ENCODE measurements at places on chromosomes 1 and 21. TPM values are rescaled to one million over a fixed set of nuclear protein-coding genes. Genes with fewer than 3 reads are reported as not detected.

Gene SHISAL2A
- polyA plus RNA-seq, result not detected

Gene CCDC27
- 0.05 TPM for polyA plus RNA-seq

Gene NGF
- polyA plus RNA-seq, result 9.3 TPM

Gene GPR3
- polyA plus RNA-seq, result 0.12 TPM

Gene TNFAIP8L2
- polyA plus RNA-seq, result 4.6 TPM

Gene FAM131C
- polyA plus RNA-seq, result 0.10 TPM

Gene S100A2
- 0.88 TPM for polyA plus RNA-seq

Gene ORC1
- polyA plus RNA-seq, result 0.51 TPM

Gene CRYAA
- polyA plus RNA-seq, result not detected

Gene ERI3
- 35.4 TPM for polyA plus RNA-seq

Gene AIM2
- polyA plus RNA-seq, result not detected

Gene AQP10
- 0.13 TPM for polyA plus RNA-seq

Gene CR2
- 0.11 TPM for polyA plus RNA-seq

Gene PCAT6
- polyA plus RNA-seq, result 1.5 TPM

Gene AIDA
- 65.0 TPM for polyA plus RNA-seq

Gene PBX1
- 43.7 TPM for polyA plus RNA-seq

Gene GBP7
- polyA plus RNA-seq, result not detected

Gene CLIC6
- polyA plus RNA-seq, result 6.8 TPM

Gene LCE2B
- not detected for polyA plus RNA-seq

Gene CLCC1
- 14.4 TPM for polyA plus RNA-seq

Gene NCF2
- 2.5 TPM for polyA plus RNA-seq

Gene IFNGR2
- polyA plus RNA-seq, result 125 TPM

Gene SPATA1
- 0.22 TPM for polyA plus RNA-seq

Gene FHAD1
- 0.40 TPM for polyA plus RNA-seq

Gene WNT9A
- 10.8 TPM for polyA plus RNA-seq

Gene AIRE
- polyA plus RNA-seq, result not detected

Gene MYCL
- polyA plus RNA-seq, result 1.3 TPM

Measured in ovary (tissue), 10 donors.